Activated T-cell treated with anti-CD3 and anti-CD28 coated beads, Interleukin-2, amount 50 U/mL, for 48 hours (primary cell): ENCODE measurements at places on chromosomes 16 and 17.

- DNase-seq: no peak
Observed at GRCh38 chr17:76982408-76983074, 114.3 kb downstream of the MGAT5B start.

DNA sequence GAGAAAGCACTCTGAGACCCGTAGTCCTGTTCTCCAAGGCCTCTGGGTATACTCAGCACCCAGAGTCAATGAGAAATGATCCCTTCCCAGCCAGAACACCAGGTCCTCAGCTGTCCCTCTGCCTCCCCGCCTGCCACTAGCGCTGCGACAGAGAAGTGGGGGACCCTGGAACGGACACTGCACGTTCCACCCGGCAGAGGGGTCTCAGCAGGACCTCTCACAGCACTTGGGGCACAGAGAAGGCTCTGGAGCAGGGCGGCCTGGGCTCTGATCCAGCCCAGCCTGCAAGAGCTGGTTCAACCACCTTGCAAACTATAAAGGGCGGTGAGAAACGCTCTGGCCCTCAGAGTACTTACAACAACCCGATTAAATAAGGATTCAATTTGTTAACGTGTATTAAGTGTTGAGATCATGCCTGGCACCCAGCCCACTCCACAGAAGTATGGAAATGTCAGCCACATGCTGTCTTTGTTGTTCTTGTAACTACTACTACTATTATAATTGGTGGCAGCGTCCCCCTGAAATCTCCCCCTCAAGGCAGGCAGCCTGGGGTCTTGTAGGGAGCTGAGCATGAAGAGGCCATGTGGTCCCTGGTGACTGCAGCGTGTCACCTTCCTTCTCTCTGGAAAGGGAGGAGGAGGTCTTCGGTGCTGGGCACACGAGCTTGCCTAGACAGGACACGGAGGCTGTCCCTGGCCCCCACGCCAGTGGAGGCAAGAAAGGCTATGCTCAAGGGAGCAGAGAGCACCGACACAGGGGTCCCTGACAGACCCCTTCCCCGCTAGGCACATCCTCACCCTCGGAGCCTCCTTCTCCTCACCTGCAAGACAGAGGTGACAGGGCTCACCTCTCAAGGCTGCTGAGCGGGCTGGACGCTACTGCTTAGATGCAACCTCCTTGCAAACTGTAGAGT is 2.4 kb downstream of the OSGIN1 start:
- DNase-seq: no peak

- no peak for DNase-seq
Observed at GRCh38 chr17:22703786-22704441, 1011.6 kb downstream of the KCNJ18 start.

DNA sequence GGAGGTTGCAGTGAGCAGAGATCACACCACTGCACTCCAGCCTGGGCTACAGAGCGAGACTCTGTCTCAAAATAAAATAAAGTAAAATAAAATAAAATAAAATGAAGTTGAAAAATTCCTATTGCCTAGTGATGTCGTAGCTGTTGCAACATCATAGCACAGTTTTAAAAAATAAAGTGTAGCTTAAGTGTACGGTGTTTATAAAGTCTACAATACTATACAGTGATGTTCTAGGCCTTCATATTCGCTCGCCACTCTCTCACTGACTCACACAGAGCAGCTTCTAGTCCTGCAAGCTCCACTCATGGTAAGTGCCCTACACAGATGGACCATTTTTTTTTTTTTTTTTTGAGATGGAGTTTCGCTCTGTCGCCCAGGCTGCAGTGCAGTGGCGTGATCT is 43.5 kb upstream of the MNT start:
- no peak for DNase-seq

DNA sequence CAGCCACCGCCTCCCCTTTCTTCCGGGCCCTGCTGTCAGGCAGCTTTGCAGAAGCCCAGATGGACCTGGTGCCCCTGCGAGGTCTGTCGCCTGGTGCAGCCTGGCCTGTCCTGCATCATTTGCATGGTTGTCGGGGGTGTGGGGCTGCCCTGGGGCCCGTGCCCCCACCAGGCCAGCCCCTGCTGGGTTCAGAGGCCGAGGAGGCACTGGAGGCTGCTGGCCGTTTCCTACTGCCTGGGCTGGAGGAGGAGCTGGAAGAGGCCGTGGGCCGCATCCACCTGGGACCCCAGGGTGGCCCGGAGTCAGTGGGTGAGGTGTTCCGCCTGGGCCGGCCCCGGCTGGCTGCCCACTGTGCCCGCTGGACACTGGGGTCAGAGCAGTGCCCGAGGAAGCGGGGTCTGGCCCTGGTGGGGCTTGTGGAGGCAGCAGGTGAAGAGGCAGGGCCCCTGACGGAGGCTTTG is 5.5 kb upstream of the TGFB1I1 start:
- no peak for DNase-seq

GRCh38 chr16:86427433-86427851 is 82.9 kb upstream of the FOXF1 start:
- DNase-seq: no peak

- no peak for DNase-seq
Observed at GRCh38 chr17:9956474-9957131, 51.5 kb upstream of the RCVRN start.

- DNase-seq: no peak
Observed at GRCh38 chr17:32240750-32241149, 24.9 kb upstream of the RHBDL3 start.

DNA sequence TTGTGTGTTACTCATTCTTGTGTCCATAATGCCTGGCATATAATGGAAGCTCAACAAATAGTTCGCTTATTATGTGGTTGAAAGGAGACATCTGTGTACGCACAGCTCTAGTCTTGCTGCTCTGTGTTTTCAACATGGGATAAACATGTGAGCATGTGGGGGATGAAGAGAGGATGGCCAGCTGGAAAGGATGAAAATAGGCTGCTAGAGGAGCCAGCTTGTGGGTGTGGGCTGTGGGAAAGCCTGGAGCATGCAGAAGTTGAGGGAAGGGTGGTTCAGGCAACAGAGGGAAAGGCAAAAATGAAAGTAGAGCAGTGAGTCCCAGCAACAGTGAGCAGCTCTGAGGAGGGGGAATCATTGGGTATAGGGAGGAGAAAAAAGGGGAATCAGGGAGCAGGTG is 324.6 kb upstream of the CDH11 start:
- DNase-seq: no peak

- DNase-seq: no peak
Observed at GRCh38 chr17:79978548-79978855, 57.2 kb downstream of the TBC1D16 start.
